ENCODE measurements at places on chromosomes 16 and 17. TPM values are rescaled to one million over a fixed set of nuclear protein-coding genes. Genes with fewer than 3 reads are reported as not detected.

Gene KRT14
- 2.5 TPM for polyA plus RNA-seq

GRCh38 chr17:66764506-66764905, 70.4 kb upstream of the CACNG5 start:
- no peak for DNase-seq

- DNase-seq, result no peak
Observed at GRCh38 chr17:57806167-57806830, 43.5 kb downstream of the MRPS23 start.

GRCh38 chr16:4339909-4340308, 11.2 kb downstream of the PAM16 start:
- DNase-seq, result no peak

- no peak for DNase-seq
Observed at GRCh38 chr16:68756239-68756915, 19.3 kb downstream of the CDH1 start.

DNA sequence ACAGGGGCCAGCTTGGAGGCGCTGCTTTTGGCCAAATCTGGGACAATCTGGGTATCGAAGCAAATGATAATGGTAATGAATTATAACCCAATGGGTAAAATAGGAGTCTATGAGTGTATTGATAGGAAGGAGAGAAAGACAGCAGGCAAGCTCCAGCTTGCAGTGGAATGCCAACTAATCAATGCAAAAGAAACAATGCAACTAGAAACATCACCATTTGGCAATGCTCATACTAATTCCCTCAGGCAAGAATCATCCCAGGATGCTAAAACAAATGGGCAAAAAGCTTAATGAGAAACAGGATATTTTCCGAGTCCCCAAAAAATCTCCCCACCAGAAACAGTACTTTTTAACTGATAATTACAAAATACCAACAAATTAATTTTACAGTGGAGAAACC, 64.7 kb downstream of the ADCY9 start:
- DNase-seq, result no peak

GRCh38 chr16:22077700-22078313, 14.5 kb upstream of the VWA3A start:
- peak; percentile 53 for DNase-seq

DNA sequence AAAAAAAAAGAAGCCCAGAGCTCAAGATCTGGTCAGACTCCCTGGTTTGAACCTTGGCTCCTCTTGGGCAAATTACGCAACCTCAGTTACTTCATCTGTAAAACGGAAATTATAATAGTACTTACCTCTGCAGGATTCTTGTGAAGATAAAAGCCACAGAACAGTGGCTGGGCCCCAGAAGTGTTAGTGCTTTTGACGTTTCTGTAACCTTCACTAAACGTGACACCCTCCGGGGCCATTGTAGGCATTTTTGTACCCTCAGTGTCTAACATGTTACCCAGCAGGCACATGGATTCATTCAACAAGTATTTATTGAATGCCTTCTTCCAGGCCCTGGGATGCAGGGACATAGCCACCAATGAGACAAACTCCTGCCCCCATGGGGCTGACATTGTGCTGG, 58.0 kb downstream of the PITPNC1 start:
- no peak for DNase-seq

- DNase-seq, result no peak
Observed at GRCh38 chr16:48276102-48276501, 28.8 kb upstream of the ABCC11 start.

Data from hindlimb muscle (tissue), 1 donor.